ENCODE measurements at places on chromosomes 16 and 17. TPM values are rescaled to one million over a fixed set of nuclear protein-coding genes. Genes with fewer than 3 reads are reported as not detected.
A peak's percentile ranks its signal among the peaks of the same experiment; 100 is the strongest.

GRCh38 chr17:8630802-8631553 is 453 bp upstream of the MYH10 start:
- DNase-seq: peak; percentile 98
- peak overlapping the region; percentile 88 for H3K4me3 ChIP-seq
- peaks cover 55% of the 10 kb centered on the region for H3K27me3 ChIP-seq
- H3K36me3 ChIP-seq: no peaks in the 10 kb centered on the region

GRCh38 chr17:50150354-50151040 is at the start of gene PPP1R9B:
Gene PPP1R9B (minus strand): TSS chr17:50150677. CDS start chr17:50150513, 164 bp downstream.
- H3K27ac ChIP-seq: peak within 1 kb of the TSS; percentile 89
- H3K4me3 ChIP-seq: peak within 1 kb of the TSS; percentile 84
- peaks cover 6% of the 10 kb centered on the region for H3K36me3 ChIP-seq
- DNase-seq: no peak

DNA sequence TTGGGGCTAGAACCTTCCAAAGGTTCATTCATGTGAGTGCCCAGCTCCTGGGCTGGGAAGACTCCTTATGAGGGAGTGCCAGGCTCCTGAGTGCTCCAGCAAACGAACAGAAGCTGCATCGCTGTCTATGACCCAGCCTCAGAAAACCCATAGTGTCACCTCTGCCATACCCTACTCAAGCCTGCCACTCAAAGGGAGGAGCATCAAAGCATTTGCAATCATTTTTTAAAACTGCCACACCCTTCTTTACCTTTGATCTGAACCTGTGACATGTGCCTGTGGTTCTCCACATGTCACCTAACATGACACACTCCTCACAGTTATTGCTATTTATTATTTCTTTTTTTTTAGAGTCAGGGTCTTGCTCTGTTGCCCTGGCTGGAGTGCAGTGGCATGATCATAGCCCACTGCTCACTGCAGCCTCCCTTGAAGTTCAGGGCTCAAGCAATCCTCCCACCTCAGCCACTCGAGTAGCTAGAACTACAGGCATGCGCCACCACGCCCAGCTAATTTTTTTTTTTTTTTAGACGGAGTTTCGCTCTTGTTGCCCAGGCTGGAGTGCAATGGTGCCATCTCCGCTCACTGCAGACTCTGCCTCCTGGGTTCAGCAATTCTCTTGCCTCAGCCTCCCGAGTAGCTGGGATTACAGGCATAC is 7.3 kb upstream of the KDM8 start:
- no peaks in the 10 kb centered on the region for H3K27me3 ChIP-seq
- no peaks in the 10 kb centered on the region for H3K36me3 ChIP-seq
- no peak for DNase-seq
- H3K27ac ChIP-seq: no peak overlapping the region
- H3K4me1 ChIP-seq: no peaks in the 10 kb centered on the region
- H3K4me3 ChIP-seq: no peak overlapping the region

MYH8 gene
- not detected for total RNA-seq
